ENCODE measurements at places on chromosomes 3 and 15.

- DNase-seq, result no peak
Observed at GRCh38 chr15:75198560-75199356, 2.9 kb upstream of the C15orf39 start.

GRCh38 chr15:70569091-70569713 is 194.2 kb downstream of the UACA start:
- DNase-seq, result peak; percentile 54

DNA sequence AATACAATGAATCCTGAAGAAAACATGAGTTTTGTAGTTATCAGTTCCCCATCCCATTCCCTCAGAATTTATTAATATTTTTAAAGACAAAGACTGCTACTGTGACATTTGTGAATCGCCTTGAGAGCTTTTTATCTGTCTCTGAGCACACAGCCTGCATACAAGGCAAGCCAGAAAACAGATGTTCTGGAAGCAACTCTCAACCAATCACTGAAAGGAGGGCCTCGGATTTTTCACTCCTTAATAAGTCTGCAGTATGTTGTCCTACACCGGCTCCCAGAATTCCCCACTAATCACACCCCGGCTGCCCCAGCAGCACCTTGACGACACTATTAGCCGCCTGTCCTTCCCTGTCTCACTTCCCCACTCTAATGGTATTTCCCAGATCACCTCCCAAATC is 138.5 kb downstream of the ZNF621 start:
- DNase-seq, result no peak

GRCh38 chr15:41651373-41651772 is 8.8 kb upstream of the MGA start:
- no peak for DNase-seq

DNA sequence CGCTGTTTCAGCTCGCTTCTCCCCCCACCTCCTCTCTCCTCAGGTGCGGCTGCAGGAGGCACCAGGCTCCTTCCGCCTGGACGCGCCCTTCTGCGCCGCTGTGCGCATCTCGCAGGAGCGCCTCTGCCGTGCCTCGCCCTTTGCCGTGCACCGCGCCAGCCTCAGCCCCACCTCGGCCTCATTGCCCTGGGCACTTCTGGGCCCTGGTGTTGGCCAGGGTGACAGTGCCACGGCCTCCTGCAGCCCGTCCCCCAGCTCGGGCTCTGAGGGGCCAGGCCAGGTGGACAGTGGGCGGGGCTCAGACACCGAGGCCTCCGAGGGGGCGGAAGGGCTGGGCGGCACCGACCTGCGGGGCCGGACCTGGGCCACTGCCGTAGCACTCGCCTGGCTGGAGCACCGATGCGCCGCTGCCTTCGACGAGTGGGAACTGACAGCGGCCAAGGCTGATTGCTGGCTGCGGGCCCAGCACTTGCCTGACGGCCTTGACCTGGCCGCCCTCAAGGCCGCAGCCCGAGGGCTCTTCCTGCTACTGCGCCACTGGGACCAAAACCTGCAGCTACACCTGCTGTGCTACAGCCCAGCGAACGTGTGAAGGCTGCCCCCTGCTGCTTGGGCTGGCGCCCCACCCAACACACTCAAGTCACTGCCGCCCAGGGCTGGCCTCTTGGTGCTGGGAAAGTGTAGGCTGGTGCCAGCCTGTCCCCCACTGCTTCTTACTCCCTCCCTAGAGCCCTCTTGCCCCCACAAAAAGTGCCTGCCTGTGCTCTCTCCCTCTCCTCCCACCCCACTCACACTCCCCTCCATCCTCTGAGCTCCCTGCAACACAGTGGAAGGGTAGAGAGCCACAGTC is 7.1 kb downstream of the ALG3 start:
- no peak for DNase-seq

DNA sequence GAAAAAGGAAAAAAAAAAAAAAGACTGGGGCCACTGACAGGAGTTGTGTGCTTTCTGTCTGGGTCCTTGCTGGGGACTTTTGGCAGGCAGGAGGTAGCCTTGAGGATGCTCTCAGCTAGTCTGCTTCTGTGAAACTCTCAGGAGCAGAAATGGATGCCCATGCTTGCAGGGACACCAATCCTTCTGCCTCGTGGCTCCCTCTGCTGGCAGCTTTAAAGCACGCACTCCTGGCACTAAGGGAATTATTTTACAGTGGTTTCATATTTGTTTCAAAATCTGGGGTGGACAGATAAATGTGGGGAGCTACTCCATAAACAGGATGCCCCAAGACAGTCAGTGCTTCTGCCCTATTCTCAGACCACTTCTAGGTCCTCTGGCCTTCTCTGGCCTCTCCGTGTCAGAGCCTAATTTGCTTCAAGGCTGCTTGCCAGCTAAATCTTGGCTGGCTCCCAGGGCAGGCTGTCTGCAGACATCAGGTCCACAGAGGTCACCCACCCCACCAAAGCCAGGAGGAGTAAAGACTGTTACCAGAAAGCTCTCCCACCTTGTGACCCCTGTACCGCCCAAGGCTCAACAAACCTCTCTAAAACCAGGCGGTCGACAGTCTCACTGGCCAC is 17.1 kb downstream of the TRAIP start:
- peak; percentile 26 for DNase-seq

GRCh38 chr3:59249698-59250361 is 200.0 kb upstream of the CFAP20DC start:
- no peak for DNase-seq

DNA sequence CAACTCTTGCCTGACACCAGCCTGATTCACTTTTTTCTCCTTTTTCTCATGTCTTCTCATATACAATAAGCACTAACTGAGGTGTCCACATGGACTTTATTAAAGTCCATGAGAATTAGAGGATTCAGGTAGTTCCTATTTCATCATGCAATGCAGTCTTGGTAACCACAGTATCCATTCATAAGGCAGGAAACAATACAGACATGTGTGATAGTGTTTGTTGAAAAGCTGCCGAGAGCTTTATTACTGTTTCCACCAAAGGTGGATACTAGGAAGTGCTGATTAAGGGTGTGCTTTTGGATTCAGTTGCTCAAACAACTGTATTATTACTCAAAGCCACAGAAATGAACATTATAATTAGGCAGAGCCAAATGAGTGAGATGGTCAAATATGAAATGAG is 5.3 kb downstream of the CASR start:
- DNase-seq, result no peak

DNA sequence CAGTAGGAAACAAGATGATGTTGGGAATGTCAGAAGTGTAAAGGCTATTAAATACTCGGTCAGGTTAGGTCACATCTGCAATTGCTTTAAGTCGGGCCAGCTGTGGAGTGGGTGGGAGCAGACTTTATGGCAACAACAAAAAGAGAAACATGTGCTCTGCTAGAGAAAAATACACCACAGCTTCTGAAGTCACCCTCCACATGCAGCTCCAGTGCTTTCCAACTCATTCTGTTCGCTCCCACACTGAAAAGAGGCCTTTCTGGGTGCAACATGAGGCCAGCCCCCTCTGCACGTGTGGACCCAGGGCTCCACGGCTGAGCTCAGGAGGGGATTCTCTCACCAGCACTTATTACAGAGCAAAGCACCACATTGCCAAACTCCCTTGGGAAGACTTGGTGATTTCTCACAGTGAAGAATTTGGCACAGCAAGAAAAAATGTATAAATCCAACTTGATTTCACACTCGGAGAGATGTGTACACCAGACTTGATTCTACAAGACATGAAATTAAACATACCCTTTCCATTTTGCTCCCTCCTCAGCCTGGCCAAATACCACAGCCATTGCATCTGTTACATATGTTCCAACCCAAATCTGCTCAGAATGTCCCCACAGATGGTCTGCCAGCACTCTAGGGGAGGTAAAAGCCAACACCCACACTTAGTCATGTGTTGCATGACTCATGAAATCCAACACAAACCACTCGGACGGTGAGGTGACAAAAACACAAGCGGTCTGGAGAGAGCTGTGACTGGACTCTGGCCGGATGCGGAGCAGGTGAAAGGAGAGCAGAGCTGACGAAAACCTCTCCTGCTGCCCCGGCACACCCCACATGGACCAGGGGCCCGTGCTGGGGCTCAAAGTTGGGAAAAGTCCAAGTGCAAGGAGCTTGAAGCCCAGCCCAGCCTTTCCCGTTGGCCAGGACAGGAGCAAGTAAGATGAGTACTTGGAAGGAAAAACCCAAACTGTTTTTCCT is 74.6 kb downstream of the ITGB5 start:
- peak; percentile 84 for DNase-seq

- no peak for DNase-seq
Observed at GRCh38 chr15:27582726-27583410, 516.2 kb downstream of the OCA2 start.

- peak; percentile 18 for DNase-seq
Observed at GRCh38 chr15:83248151-83249029, 36.1 kb downstream of the BNC1 start.

- no peak for DNase-seq
Observed at GRCh38 chr3:38120693-38121450, 16.1 kb downstream of the ACAA1 start.
